ENCODE measurements at places on chromosomes 1 and 21.

DNA sequence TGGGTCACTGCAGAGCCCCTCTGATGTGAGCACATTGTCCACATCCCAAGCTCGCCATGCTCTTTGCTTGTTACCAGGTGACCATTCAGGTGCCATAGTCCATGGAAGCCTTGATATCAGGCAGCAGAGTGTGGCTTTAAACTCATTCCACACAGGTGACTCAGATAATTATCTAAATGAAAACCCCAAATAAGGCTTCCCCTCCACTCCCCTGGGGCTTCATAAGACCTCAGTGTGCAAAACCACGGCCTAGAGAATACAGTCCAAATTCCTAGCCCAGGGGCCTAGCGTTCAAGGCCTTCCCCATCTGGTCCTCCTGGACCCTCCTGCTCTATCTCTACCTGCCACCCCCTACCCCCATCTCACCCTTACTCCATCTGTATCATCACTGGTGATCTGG, 97.1 kb downstream of the ARHGEF10L start:
- no peak for DNase-seq

DNA sequence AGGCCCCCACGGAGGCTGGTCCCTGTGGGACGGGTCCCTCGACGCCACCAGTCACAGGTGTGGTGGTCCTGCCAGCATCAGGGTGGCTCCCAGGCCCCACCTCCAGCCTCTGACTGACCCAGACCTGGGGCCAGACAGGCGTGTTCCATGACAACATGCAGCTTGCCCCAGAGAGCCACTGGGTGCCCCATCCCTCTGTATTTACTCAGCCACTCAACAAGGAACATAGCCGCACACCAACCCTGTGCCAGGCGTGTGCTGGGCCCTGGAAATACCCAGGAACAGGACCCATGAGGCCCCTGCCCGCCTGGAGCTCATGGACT, 65.4 kb downstream of the MATN1 start:
- DNase-seq, result no peak

DNA sequence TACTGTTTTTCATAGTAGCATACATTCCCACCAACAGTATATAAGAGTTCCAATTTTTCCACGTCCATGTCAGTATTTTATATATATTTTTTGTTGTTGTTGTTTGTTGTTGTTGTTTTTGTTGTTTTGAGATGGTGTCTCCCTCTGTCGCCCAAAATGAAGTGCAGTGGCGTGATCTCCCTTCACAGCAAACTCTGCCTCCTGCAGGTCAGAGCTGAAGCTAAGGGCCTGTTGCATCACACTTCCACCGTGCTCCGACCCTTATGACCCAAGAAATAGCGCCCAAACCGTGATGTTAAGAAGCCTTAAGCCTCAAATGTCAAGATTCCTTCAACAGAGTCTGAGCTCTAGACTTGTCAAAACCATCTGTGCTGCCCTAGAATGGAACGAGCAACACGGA, 2032.3 kb downstream of the MRPL39 start:
- DNase-seq, result no peak

DNA sequence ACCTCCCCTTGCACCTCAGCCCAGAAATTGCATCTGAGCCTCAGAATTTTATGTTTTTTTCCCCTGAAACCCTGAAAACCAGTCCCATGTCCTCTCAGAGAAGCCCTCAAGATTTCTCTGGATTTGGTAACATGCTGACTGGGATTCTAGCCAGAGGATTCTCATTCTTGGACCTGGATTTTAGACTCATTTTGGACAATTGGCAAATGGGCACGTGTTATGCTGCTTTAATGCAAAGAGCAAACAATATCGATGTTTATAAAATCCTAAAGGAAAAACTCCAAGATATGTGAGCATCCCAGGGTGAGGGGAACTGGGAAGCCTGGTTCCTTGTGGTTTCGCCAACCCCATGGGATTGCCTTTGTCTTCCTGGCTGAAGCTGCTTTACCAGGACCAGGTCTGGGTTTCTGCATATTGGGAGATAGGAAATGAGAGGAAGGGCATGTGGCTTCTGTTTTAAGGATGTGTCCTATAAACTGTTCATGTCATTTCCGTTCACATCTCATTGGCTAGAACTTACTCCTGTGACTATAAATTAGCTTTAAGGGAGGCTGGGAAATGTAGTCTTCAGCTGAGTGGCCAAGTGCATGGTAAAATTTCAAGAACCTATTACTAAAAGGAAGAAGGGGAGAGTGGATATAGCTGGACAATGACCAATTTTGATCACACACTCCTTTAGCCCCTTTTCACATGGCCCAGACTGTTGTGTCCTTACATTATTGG, 27.2 kb upstream of the BCL10 start:
- no peak for DNase-seq

DNA sequence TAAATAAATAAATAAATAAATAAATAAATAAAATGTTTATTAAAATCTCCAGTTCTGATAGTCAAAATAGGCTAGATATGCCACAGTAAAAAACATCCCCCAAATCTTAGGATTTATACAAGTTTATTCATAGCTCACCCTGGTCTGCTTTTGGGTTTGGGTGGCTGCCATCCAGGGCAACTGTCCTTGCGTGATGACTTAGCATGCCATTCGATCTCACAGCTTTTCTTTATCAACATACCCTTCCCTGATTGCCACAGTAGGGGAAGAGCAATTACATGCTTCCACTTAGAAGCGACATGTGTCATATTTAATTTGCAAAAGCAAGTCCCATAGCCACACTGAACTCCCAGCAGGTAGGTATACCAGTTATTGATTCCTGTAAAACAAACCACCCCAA, 52.7 kb downstream of the TEX35 start:
- DNase-seq, result no peak

DNA sequence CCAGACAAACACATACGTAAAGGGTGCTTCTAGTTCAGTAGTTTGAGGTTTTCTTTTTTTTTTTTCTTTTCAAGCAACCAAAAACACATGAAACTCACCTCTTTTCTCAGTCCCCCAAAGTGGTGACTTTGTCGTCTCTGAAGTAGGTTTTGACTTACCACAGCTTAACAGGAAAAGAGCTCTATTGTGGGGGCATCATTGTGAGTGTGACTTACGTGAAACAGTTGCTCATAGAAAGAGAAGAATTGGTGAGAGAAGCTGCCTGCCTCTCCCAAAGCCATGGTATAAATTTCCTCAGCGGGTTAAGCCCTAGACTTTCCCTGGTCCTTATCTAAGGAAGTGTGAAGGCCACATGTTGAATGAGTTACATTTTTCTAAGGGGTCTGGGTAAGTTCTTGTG, 11.9 kb downstream of the FASLG start:
- no peak for DNase-seq

- no peak for DNase-seq
Measured at GRCh38 chr1:180600343-180600742, 31.5 kb upstream of the XPR1 start.

DNA sequence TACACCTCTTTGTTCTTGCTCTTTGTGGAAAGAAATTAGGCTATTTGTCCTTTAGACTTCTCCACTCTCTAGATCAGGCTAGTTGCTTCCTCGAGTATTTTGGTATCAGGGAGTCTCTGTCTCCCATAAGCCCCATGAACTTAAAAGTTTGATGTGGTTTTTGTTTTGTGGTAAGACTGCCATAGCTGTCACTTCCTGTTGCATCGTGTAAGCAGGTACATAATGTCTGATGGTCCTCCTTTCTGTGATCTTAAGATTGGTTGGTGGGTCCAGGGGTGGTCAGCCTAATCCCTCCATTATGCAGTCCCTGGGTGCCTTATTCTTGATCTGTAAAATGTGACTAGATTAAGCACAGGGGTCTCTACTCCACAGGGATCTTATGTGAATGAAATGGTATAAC, 23.1 kb downstream of the CD53 start:
- DNase-seq, result no peak

- no peak for DNase-seq
Measured at GRCh38 chr1:6612641-6613360, 730 bp upstream of the PHF13 start.

- no peak for DNase-seq
Measured at GRCh38 chr1:240138867-240139266, 47.2 kb downstream of the FMN2 start.

DNA sequence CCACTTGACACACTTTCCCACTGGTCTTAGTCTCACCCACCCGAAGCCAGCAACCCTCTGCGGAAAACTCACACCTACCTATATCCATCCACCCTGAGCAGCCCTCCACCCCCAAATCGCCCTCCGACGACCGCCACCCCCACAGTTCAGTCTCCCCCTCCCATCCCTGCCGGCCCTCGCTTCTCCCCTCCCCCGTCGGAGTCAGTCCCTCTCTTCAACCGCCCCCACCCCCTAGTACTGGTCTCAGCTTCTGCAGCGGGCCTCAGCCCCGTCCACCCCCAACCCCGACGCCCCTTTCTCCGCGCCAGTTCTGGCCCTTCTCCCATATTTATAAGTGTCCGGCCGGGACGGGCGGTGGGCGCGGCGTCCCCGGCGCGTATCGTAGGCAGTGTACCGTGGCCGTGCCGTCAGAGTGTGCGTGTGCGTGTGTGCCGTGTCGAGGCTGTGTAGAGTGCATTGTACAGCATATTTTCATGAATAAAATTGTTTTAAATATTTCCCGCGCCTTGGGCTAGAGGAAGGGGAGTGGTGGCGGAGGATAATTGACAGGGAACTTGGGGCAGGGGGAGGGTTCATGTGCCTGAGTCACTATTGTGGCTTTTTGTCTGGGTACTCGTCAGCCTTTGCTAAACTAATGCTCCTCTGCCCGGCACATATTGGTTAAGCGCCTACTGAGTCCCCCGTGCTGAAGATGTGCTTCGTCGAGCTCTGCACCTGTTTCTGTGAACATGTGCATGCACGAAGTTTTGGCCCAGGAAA, 22.0 kb downstream of the FOXO6 start:
- DNase-seq, result no peak

- DNase-seq, result no peak
Measured at GRCh38 chr1:182629499-182630096, 25.4 kb upstream of the RGS16 start.

DNA sequence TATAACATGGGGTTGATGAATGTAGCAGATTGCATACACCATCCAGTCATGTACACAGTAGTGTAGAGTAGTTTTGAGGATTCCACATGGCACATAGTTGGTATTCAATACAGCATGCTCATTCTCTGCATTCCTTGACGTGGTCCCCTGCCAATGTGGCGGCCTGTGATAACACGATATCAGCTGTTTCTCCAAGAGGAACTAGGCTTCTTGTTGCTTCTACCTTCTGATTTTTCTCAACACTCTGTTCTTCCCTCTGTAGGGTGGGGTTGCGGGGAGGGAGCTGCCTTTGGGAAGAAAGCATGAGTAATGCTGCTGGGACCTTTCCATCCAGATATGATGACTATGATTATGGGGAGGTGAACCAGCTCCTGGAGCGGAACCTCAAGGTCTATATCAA, 19.4 kb downstream of the SESN2 start:
- no peak for DNase-seq

GRCh38 chr1:204929487-204930154, 59.0 kb downstream of the NFASC start:
- DNase-seq, result no peak

DNA sequence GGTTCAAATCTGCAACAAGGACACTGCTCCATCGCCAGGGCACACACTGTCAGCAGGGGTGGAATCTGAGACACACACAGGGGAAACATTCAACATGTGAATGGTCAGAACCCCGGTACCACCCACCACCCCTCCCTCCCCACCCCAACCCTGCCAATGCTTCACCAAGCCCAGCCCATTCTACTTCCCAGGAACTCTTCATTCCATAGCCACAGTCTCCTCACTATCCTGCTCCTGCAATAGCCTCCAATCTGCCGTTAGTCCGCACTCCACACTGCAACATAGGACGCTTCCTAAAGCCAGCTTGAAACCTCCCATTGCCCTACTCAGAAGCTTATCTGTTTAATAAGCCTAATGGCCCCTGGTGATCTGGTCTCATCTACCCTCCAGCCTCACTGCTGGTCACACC, 7.5 kb upstream of the RAB3B start:
- DNase-seq, result no peak

GRCh38 chr1:84433258-84434080, 35.2 kb downstream of the DNASE2B start:
- DNase-seq, result no peak

All from bone marrow (tissue), 2 donors.